ENCODE measurements at places on chromosomes 12 and 14. TPM values are rescaled to one million over a fixed set of nuclear protein-coding genes. Genes with fewer than 3 reads are reported as not detected.

The FOXG1 gene
- total RNA-seq = 0.14 TPM

The TNS2 gene
- 21.9 TPM for total RNA-seq

The REP15 gene
- total RNA-seq = 0.62 TPM

The SERPINA9 gene
- total RNA-seq = not detected

The PITPNM2 gene
- 15.5 TPM for total RNA-seq

The TMPRSS12 gene
- total RNA-seq = not detected

The CPNE6 gene
- total RNA-seq = not detected

The CYP27B1 gene
- 1.8 TPM for total RNA-seq

The SIX6 gene
- total RNA-seq = not detected

The ITGB7 gene
- total RNA-seq = 0.33 TPM

The DNAL1 gene
- total RNA-seq = 9.1 TPM

The ZFYVE1 gene
- 9.0 TPM for total RNA-seq

The HRK gene
- 0.76 TPM for total RNA-seq

The LRRIQ1 gene
- 0.80 TPM for total RNA-seq

The TAS2R13 gene
- total RNA-seq = not detected

The OR6C2 gene
- not detected for total RNA-seq

The APOLD1 gene
- 0.30 TPM for total RNA-seq

The HAL gene
- total RNA-seq = 0.16 TPM

The RIMBP2 gene
- total RNA-seq = not detected

The GPR135 gene
- 1.2 TPM for total RNA-seq

The C12orf42 gene
- total RNA-seq = not detected

The CNTN1 gene
- total RNA-seq = 60.2 TPM

The RD3L gene
- total RNA-seq = not detected

The KRT79 gene
- total RNA-seq = 0.05 TPM

The RNF31 gene
- 29.7 TPM for total RNA-seq

The AQP6 gene
- total RNA-seq = not detected

The MIP gene
- total RNA-seq = not detected

The OTOGL gene
- total RNA-seq = not detected

The RNASE1 gene
- 0.18 TPM for total RNA-seq

The LRRC43 gene
- 0.37 TPM for total RNA-seq

The TRIP11 gene
- 9.1 TPM for total RNA-seq

The KRT3 gene
- total RNA-seq = 0.07 TPM

The RBP5 gene
- not detected for total RNA-seq

The CHMP4A gene
- 80.8 TPM for total RNA-seq

The TECPR2 gene
- total RNA-seq = 6.8 TPM

The EGLN3 gene
- 4.4 TPM for total RNA-seq

The CIT gene
- total RNA-seq = 13.9 TPM

The GAPDH gene
- 8,783 TPM for total RNA-seq

The ADAM21 gene
- total RNA-seq = not detected

The PTHLH gene
- total RNA-seq = 29.3 TPM

The DNAJC22 gene
- total RNA-seq = 20.7 TPM

The EPYC gene
- total RNA-seq = not detected

The AKAP6 gene
- total RNA-seq = 0.51 TPM

The LAG3 gene
- 1.6 TPM for total RNA-seq

The MYH6 gene
- total RNA-seq = not detected

The FAM90A1 gene
- 0.07 TPM for total RNA-seq

The DAO gene
- not detected for total RNA-seq

The RPGRIP1 gene
- total RNA-seq = 0.23 TPM

The HVCN1 gene
- total RNA-seq = 0.77 TPM

The VDR gene
- 2.6 TPM for total RNA-seq

The KRT4 gene
- total RNA-seq = 3.6 TPM
